ENCODE measurements at places on chromosomes 12 and 14.

GRCh38 chr12:23204933-23205778 is 580.2 kb downstream of the ETNK1 start:
- DNase-seq, result peak; percentile 9

DNA sequence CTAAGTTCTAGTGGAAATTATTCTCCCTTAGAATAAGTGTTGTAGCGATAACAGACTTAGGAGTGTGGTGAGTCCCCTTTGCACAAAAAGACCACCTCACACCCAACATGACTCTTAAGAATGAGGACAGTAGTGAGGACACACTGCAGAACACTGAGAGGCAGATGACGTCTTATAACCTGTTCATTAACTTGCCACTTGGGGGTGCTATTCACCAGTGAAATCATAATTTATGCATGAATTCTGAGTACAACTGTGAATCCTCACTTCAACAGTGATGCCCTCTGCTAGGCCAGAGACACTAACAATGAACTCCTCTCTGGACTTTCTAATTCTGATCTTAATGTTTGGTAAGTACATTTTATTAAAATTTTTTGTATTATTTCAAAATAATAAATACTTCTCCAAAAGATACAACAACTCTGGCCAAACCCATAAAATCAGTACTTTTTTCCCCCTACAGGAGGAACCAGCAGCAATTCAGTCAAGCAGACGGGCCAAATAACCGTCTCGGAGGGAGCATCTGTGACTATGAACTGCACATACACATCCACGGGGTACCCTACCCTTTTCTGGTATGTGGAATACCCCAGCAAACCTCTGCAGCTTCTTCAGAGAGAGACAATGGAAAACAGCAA is 274.7 kb downstream of the DAD1 start:
- DNase-seq, result peak; percentile 52

DNA sequence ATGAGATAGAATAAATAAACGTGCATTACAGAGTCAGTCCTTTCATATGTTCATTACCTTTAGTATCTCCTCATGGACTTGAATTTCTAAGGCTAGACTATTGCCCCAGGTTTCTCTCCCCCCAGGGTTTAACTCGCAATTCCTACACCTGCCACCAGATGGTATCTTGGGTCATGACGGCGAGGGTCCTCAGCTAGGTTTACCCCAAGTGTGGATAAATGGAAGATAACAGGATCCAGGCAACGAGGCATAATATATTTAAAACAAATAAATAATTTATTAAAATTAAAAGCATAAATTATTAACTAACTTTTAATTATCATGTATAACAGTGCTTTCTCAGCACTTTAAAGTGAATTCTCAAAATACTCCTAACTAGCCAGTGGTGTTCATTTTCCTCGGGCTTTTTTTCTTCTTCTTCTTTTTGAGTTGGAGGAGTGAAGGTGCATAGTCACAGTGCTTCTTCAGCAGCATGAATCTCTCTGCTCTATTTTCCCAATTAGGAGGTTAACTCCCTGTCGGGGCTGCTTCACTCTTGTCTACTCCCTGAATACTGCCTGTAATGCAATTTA is 243.5 kb upstream of the CAND1 start:
- DNase-seq, result peak; percentile 2

DNA sequence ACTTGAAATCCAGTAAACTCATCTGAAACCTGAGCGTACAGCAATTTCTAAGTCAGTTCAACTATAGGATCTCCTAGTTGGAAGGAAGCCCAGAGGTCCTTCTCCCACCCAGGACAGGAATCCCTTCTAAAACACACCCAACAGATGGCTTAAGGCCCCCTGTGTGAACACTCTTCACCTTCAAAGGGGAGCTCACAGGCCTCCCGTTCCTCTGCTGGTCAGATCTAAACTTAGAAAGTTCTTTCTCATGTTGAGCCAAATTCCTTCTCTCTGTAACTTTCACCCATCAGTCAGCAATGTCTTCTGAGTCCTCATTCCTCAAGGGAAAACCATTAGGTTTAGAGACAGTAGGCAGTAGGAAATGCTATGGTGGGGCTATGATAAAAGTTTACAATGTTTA is 355.2 kb downstream of the PCNX1 start:
- no peak for DNase-seq

GRCh38 chr12:98002887-98003493 is 512.4 kb upstream of the TMPO start:
- peak; percentile 4 for DNase-seq

- DNase-seq, result peak; percentile 70
Measured at GRCh38 chr14:74860899-74861733, 14.8 kb downstream of the PROX2 start.

DNA sequence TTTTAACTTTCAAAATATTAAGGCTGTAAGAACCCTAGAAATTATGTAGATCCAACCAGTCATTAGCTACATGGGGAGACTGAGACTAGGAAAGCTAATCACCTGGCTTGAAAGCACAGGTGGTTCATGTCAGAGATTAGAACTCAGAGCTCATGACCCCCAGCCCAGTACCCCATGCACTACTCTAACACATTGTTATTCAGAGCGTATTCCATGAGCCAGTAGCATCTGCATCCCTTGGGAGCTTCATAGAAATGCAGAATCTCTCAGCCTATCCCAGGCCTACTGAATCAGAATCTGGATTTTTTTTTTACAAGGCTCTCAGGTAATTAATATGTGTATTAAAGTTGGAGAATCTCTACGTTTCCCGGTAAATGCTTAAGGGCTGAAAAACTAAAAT is 161.7 kb downstream of the BTG1 start:
- no peak for DNase-seq

GRCh38 chr12:3277306-3277943 is 200.2 kb downstream of the TSPAN9 start:
- no peak for DNase-seq

DNA sequence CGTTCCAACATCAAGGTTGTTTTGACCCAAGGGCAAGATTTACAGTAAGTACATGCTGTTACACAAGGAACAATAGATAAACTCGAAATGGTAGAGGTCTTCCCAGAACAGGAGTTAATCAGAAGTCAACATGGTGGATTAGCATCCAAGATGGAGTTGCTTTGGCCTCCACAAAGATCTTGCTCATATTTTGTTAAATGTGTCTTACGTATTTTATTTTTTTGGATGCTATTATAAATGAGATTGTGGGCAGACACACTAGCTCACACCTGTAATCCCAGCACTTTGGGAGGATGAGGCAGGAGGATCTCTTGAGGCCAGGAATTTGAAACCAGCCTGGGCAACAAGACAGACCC is 22.3 kb upstream of the RAB21 start:
- DNase-seq, result no peak

- DNase-seq, result no peak
Measured at GRCh38 chr14:34180869-34181268, 230.0 kb upstream of the EGLN3 start.

- no peak for DNase-seq
Measured at GRCh38 chr14:32925439-32925838, 13.2 kb upstream of the NPAS3 start.

- peak; percentile 99 for DNase-seq
Measured at GRCh38 chr14:24141097-24141880, at the start of gene EMC9. EMC9 (minus strand) TSS chr14:24141591; CDS start chr14:24141304, 287 bp downstream.

DNA sequence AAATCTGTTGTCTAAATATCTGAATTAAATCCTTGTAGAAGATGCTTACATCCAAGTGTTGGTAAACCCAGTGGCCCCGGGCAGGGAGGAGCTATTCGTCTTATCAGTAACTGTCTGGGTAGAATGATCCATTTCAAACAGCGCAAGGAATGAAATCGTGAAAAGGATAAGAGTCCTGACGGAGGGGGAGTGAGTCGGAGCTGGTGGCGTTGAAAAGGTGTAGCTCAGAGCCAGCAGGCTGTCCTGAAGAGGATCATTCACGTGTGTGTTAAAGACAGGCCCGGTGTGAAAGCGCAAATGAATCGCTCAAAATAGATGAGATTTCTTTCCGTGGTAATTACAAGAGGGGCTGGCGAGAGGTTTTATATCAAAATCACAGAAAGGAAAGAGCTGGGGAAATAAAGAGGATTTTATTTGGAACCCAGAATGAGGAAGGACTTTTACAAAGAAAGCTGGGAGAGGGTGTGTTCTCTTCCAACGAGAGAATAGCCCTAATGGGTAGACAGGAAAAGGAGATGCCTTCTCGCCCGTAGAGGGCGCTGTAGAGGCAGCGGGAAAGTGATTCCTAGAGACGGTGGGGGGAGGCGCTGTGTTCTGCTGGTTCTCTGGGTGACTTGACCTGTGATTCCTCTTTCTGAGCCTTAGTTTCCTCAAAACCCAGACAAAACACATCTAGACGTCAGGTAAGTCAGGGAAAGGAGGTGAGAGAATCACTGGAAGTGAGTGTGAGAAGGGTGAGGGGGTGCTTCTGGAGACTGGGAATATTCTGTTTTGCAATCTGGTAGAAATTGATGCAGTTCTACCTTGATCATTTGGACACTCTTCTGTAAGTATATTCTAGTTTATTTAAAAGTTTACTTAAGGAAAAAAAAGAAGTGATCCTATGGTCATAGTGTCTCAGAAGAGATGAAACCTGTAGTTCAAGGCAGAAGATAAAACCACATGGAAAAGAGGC is 39.3 kb downstream of the SRRM4 start:
- DNase-seq, result no peak

GRCh38 chr12:131276501-131277185 is 322.9 kb downstream of the ADGRD1 start:
- DNase-seq, result no peak

- peak; percentile 74 for DNase-seq
Measured at GRCh38 chr14:24310646-24311604, at the start of gene LTB4R. LTB4R (plus strand) TSS chr14:24311502; CDS start chr14:24315652, 4,150 bp downstream.
